ENCODE measurements at places on chromosomes 1 and 21. TPM values are rescaled to one million over a fixed set of nuclear protein-coding genes. Genes with fewer than 3 reads are reported as not detected.

Gene GPR52
- total RNA-seq = 6.0 TPM

Gene TP53BP2
- total RNA-seq = 28.0 TPM

Gene TFF2
- total RNA-seq = not detected

Gene BMP8B
- 0.77 TPM for total RNA-seq

Gene NTMT2
- not detected for total RNA-seq

Gene CHI3L1
- 12.6 TPM for total RNA-seq

Gene PTGS2
- total RNA-seq = 14.3 TPM

Gene SLC2A5
- total RNA-seq = 25.4 TPM

Gene GNAT2
- not detected for total RNA-seq

Gene TPTE
- total RNA-seq = 17.2 TPM

Gene CACNA1S
- total RNA-seq = not detected

Gene S100A7
- total RNA-seq = not detected

Gene SIKE1
- 33.7 TPM for total RNA-seq

Gene UBAP2L
- total RNA-seq = 121 TPM

Gene ELF3
- total RNA-seq = 191 TPM

Gene OR10Z1
- total RNA-seq = not detected

Gene ZNF593OS
- total RNA-seq = not detected

Gene HYI
- total RNA-seq = 67.7 TPM

Gene EPS15
- 62.4 TPM for total RNA-seq

Gene FRRS1
- total RNA-seq = 9.5 TPM

Gene CBR1
- 200 TPM for total RNA-seq

Gene ACADM
- 49.4 TPM for total RNA-seq

Gene NMNAT2
- 41.0 TPM for total RNA-seq

Gene RHD
- total RNA-seq = not detected

Gene AK4
- 46.5 TPM for total RNA-seq

Gene G0S2
- 46.4 TPM for total RNA-seq

Gene OR6K3
- not detected for total RNA-seq

Gene LENEP
- not detected for total RNA-seq

Gene LMO4
- total RNA-seq = 78.0 TPM

Gene NGF
- total RNA-seq = 1.4 TPM

Gene TMEM54
- total RNA-seq = 239 TPM

Gene NHLH1
- not detected for total RNA-seq

Gene AMPD1
- 0.23 TPM for total RNA-seq

Gene FCGR3B
- not detected for total RNA-seq

Gene UMODL1
- total RNA-seq = 0.14 TPM

Gene MCM3AP
- 120 TPM for total RNA-seq

Gene CD101
- total RNA-seq = 1.1 TPM

Gene MAP10
- total RNA-seq = 6.2 TPM

Gene TRIM17
- total RNA-seq = 2.0 TPM

Gene MYBPH
- 7.7 TPM for total RNA-seq

Gene GFI1
- 0.32 TPM for total RNA-seq

Gene OR2T11
- total RNA-seq = not detected
